IMR-90 (cell line): ENCODE measurements at places on chromosomes 13 and 19. TPM values are rescaled to one million over a fixed set of nuclear protein-coding genes. Genes with fewer than 3 reads are reported as not detected.

GRCh38 chr13:48749699-48750473 is 96.2 kb downstream of the CYSLTR2 start:
- peak; percentile 99 for DNase-seq

GRCh38 chr13:114124431-114124830 is 8.0 kb downstream of the RASA3 start:
- no peak for DNase-seq

DNA sequence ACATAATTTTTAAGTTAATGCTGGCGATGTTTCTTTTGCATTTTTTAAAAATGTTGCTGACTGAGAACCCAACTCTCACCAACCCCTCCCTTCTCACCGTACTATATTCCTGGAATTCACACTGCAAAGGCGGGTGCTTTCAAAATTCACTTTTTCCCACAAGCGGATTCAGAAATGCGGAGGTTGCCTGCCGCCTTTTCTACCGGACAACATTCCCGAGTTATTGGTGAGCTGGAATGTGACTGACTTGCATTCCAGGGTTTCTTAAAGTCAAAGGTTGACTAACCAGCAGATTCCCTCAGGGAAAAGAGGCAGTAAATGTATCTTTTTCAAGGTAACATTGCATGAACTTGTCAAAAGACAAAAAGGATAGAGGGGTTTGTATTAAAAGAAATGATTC is 113.3 kb downstream of the RAB20 start:
- peak; percentile 86 for DNase-seq

DNA sequence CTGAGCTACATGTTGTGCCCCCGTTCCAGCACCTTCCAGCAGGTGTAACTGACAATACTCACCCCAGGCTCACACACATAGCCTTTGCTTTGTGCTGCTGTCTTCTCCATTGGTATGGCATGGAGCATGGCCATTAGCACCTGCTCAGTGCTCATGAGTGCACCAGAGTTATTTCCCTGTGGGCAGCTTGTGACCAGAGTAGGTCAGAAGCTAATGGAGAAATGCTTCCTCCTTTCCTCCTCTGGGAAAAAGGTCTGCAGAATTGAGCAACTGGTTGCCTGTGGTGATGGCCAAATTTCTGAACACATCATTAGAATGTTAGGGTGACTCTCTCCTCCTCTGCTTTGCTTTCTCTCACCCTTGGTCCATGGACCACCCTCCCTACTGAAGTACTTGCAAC is 344.5 kb upstream of the TMTC4 start:
- no peak for DNase-seq

DNA sequence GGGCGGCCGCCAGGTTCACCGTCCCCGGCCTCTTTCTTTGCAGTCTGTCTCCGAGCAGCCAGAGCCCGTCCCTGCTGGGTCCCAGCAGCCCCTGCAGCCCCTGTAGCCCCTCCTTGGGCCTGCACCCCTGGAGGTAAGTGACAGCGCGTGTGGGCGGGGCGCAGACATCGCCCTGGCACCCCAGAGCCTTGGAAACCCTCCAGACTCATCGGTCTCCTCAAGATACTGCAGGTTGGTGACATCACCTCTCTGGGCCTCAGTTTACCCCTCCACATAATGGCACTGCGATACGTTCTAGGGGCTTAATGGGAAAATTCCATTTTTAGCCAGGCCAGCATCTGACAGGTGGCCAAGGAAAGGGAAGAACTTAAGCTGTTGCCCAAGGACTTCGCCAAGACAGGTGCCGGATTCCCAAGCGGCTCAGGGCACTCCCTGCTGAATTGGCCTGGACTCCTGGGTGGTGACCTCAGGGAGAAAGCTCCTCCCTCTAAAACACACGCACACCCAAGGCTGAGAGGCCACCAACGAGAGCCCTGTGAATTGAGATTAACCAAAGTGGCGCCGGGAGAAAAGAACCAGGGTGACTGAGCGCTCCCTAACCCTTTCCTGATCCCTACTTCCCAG is 13.1 kb downstream of the MAST3 start:
- no peak for DNase-seq

- DNase-seq, result no peak
Observed at GRCh38 chr19:4232614-4233281, 3.4 kb downstream of the EBI3 start.

- DNase-seq, result no peak
Observed at GRCh38 chr13:105979131-105980011, 556.1 kb downstream of the EFNB2 start.

- no peak for DNase-seq
Observed at GRCh38 chr13:25468325-25469168, 96.8 kb downstream of the ATP8A2 start.

DNA sequence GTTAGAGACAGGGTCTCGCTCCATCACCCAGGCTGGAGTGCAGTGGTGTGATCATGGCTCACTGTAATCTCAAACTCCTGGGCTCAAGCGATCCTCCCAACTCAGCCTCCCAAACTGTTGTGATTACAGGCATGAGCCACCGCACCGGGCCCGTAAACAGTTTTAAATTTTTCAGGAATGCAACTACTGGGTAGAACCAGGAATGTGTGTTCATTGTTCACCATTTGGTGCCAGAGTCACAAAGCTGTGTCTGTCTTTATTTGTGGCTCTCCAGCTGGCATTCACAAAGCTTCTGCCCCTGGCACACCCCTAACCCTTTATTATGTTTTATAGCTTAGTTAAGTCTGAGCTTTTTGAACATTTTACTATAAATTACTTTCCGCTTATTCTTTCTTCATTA is 19.8 kb upstream of the ACP7 start:
- no peak for DNase-seq

- peak; percentile 25 for DNase-seq
Observed at GRCh38 chr19:17860993-17861360, 1.3 kb downstream of the RPL18A start.

DNA sequence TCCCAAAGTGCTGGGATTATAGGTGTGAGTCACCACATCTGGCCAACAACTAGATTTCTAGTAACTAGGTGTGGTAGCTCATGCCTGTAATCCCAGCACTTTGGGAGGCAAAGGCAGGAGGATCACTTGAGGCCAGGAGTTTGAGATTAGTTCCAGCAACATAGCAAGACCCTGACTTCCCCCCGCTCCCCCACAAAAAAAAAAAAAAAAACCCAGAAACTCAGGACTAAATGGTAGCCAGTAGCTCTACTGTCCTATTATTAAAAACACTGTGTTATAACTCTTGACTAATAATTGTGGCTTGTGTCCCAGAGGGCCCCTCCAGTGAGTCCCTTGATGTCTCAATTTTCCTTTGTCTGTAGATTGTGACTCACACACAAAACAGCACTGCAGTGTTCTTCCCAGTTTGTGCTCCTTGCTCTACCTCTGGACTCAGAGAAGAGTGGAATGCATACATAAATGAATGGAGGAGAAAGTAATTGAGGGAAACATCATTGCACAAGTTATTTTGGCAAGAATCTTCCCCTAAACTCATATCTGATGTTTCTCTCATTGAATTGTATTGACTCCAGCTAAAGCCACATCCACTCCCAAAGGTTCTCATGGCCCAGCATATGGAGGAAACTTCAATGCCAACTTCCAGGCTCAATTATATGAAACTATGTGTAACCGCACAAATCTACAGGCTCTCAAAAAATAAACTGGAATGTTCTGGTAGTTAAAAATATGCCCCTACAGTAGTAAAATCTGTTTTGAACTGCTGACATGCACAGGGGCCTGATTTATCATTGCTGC is 8.8 kb downstream of the TPT1 start:
- peak; percentile 88 for DNase-seq

- no peak for DNase-seq
Observed at GRCh38 chr19:2574971-2575630, 99.2 kb downstream of the GADD45B start.

GRCh38 chr13:91546900-91547299 is 148.5 kb downstream of the GPC5 start:
- DNase-seq, result peak; percentile 9

GRCh38 chr13:52001120-52001731 is 10.0 kb downstream of the ATP7B start:
- peak; percentile 49 for DNase-seq

- DNase-seq, result no peak
Observed at GRCh38 chr19:34225659-34226015, 28.7 kb upstream of the GARRE1 start.

DNA sequence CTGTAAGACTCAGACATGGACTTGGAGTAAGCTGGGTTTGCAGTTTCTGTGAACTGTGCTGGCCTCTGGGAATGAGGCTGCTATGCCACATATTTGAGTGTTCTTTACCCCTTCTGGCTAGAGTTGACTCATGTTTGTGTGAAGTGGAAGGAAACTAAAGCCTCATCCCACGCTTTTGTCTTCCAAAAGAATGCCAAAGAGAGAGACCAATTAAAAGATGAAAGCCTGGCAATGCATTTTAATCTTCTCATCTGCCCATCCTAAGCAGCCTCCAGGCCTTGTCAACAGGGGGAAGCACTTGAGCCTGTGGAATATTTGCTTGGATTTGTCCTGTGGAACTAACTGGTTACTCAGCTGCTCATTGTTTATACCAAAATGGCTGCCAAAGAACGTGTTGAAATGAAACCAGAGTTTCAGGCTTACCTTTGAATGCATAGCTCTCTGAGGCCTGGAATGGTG is 49.1 kb downstream of the LMO7 start:
- DNase-seq, result peak; percentile 91

GRCh38 chr19:52258426-52258825 is 11.0 kb upstream of the ZNF766 start:
- DNase-seq, result peak; percentile 28

DNA sequence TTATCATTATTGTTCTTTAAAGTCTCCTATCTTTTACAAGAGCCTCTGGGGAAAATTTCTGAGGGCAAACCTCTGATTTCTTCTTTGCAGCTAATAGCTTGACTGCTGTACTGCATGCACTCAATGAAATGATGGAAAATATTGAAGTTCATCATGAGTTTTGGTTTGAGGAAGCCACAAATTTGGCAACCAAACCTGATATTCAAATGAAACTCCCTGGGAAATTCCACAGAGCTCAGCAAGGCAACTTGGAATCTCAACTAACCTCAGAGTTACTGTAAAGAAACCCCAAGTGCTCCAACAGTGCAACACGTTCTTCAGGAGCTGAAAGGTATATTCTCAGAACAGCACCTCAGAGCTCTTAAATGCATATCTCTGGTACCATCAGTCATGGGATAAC is 14.2 kb upstream of the RNF6 start:
- no peak for DNase-seq

GRCh38 chr13:32530841-32531253 is 7.7 kb downstream of the N4BP2L2 start:
- peak; percentile 83 for DNase-seq

GRCh38 chr19:33670398-33670797 is 48.6 kb downstream of the CHST8 start:
- no peak for DNase-seq

- no peak for DNase-seq
Observed at GRCh38 chr19:10105509-10106099, 558 bp upstream of the PPAN start.

DNA sequence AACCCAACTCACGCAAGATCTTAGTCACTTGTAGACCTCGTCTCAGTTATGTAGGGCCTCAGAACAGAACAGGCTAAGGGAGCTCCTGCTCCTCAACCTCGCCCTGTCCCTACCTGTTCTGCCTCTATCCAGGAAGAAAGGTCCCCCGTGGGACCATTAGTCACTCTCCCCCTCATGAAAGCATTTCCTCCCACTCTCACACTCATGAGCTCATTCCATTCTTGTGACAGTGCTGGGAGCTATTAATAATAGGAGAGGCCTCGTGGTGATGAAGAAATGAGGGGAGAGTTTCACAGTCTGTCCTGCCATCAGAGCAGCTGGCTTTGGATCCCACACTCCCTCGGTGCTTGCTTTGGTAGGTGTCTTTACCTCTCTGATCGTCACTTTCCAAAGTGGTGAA is 10.2 kb downstream of the PPP2R1A start:
- DNase-seq, result peak; percentile 78

DNA sequence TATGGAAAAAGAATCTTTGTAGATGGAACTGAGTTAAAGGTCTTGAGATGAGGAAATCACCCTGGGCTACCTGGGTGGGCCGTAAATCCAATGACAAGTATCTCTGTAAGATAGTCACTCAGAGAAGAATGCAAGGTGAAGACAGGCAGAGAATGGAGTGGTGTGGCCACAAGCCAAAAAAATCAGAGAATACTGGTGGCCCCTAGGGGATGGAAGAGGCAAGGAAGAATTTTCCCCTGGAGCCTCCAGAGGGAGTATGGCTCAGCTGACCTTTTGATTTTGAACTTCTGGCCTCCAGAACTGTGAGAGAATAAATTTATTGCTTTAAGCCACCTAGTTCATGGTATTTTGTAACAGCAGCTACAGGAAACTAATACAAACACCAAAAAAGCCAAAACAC is 32.7 kb upstream of the CSNK1A1L start:
- no peak for DNase-seq

DNA sequence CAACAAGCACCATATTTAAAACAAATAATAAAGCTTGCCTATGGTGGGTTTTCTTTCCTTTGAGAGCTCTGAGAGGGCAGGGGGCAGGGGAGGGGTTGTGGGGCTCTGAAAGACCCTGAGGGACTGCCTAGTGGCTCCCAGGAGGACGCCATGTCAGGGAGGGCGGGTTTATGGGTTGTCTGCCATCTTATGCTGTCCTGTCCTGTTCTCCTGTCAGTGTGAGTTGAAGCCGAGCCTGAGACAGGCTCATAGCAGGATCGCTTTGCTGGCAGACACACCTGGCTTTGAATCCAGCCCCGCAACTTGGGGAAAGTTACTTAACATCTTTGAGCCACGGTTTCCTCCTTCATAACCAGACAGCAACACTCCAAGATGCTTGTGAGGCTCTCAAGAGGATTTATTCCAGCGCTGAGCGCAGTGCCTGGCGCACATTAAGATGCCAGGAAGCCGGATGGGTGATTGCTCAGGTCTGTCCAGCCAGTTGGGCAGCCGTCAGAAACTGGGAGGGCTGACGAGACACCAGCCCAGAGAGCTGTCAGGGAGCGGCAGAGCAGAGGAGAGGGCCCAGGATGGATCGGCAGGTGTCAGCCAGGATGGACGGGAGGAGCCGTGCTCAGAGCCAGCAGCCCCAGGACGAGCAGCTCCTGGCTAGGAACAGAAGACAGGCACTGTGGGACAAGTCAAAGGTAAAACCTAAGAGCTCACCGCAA is 36.8 kb upstream of the C1QTNF9 start:
- DNase-seq, result no peak

- no peak for DNase-seq
Observed at GRCh38 chr19:18466354-18466753, 28.4 kb upstream of the ISYNA1 start.

- DNase-seq, result peak; percentile 52
Observed at GRCh38 chr13:45674908-45675307, 27.2 kb upstream of the CBY2 start.

Gene ZNF439
- polyA plus RNA-seq, result 3.8 and 4.8 TPM in 2 replicates

Gene RNF17
- polyA plus RNA-seq, result 0.01 and 0.03 TPM in 2 replicates

Gene LAIR2
- polyA plus RNA-seq, result not detected in 2 replicates

Gene PSG6
- 0.07 TPM in 1 of 2 replicates, not detected in the other for polyA plus RNA-seq

Gene CD33
- not detected in 2 replicates for polyA plus RNA-seq

Gene CEACAM20
- not detected in 2 replicates for polyA plus RNA-seq

Gene FLT3
- polyA plus RNA-seq, result not detected in 2 replicates

Gene BRD4
- polyA plus RNA-seq, result 19.9 and 21.1 TPM in 2 replicates

Gene RASGRP4
- not detected in 2 replicates for polyA plus RNA-seq

Gene ZNF615
- 2.0 and 2.2 TPM in 2 replicates for polyA plus RNA-seq

Gene ZNF829
- polyA plus RNA-seq, result 0.46 and 0.58 TPM in 2 replicates

Gene ZNF98
- not detected in 2 replicates for polyA plus RNA-seq

Gene CEACAM7
- not detected in 2 replicates for polyA plus RNA-seq

Gene CGB3
- not detected in 2 replicates for polyA plus RNA-seq

Gene KISS1R
- polyA plus RNA-seq, result not detected in 2 replicates
